ENCODE measurements at places on chromosomes 7 and 10.

- DNase-seq, result no peak
These were observed 355.3 kb downstream of the TCERG1L start for GRCh38 chr10:130956251-130956650.

GRCh38 chr7:1654738-1655475, 15.2 kb upstream of the ELFN1 start:
- no peak for DNase-seq

GRCh38 chr7:37833107-37833817, 15.1 kb upstream of the NME8 start:
- DNase-seq, result no peak

DNA sequence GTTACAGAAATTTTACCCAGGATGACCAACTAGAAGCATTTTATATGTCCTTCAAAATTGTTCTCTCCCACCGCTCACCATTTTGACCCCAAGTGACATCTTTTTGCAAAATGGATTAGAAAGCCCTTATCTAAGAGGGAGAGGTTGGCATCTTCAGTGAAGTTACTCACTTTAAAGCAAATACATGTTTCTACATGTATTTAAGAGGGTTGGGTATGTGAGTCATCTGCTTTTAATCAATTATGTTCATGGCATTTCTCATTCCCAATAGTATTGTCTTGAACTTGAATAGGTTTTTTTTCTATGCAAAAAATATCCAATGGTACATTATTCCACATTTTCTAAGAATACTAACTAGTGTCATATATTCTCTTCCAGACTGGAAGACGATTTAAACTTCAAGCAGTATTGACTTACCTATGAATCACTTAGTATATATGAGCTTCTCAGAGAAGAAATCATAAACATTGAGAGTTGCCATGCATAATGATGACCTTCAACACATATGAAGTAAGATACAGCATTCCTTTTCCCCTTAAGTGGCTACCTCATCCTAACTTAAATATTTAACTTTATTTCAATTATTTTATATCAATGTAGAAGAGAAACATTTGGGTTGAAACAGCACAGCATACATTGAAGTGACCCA, 132.8 kb downstream of the POLR1F start:
- DNase-seq, result no peak

DNA sequence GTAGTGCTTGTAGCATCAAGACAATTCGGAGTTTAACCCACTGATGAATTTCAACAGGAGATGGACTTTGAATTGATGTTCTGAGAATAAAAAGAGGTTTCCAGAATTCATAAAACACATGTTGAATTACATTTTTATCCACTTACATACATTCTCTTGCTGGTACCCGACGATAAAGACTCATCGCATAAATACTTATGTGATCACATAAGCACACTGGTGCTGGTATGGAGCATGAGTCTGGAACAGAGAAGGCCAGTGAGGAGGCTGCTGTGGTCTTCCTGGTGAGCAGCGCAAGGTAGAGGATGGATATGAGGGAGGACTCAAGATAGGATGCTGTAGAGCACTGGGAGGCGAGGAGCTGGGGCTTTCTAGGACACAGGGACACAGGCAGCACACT, 109.0 kb downstream of the RNF216 start:
- DNase-seq, result no peak

- no peak for DNase-seq
These were observed 7.8 kb upstream of the DPYSL4 start for GRCh38 chr10:132178672-132179545.

DNA sequence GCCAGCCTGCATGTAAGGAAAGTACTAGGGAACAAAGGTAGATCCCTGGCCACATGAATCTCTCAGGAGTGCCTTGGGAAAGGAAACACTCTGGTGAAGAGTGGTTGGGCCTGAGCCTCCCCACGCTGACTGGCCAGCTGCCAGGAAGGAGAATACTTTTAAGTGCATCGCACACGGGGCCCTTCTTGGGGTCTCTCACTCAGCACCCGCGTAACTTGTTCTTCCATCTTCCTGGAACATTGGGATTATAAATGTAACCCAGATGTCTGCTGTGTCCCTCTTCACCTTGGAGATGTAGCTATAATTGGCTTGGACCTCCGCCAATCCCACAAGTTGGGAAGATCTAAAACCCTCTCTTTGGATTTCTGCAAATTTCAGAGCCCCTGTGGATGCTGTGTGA, 4.4 kb upstream of the GLI3 start:
- DNase-seq, result no peak

- DNase-seq, result no peak
These were observed 34.8 kb downstream of the KLF6 start for GRCh38 chr10:3750006-3750816.

- DNase-seq, result no peak
These were observed 47.6 kb downstream of the PRKG1 start for GRCh38 chr10:51121861-51122260.

- no peak for DNase-seq
These were observed 136.9 kb upstream of the PALS2 start for GRCh38 chr7:24436131-24436920.

GRCh38 chr7:85262891-85263290, 76.0 kb upstream of the SEMA3D start:
- no peak for DNase-seq
